Ascending aorta (tissue), 2 donors: ENCODE measurements at places on chromosomes 2 and 18.

DNA sequence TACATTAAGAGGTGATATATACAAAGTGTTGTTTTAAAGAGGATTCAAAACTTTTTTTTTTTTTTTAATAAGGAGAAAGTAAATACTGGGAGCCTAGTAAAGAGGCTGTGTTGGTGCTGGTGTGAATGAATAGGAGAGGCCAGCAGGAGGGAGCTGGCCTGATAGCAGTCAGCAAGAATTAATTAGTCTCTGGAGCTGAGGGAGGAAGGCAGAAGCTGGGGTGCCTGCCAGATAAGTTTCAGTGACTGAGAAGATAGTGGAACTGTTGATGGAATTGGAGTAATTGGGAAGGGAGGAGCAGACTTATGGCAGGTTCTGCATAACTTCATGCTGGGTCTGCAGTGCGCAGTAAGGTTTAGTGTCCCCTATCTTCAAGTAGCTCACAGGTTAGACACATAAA is 36.2 kb upstream of the SNORC start:
- no peak for DNase-seq

- no peak for DNase-seq
These were observed 386.6 kb downstream of the NRXN1 start for GRCh38 chr2:50645346-50645745.

DNA sequence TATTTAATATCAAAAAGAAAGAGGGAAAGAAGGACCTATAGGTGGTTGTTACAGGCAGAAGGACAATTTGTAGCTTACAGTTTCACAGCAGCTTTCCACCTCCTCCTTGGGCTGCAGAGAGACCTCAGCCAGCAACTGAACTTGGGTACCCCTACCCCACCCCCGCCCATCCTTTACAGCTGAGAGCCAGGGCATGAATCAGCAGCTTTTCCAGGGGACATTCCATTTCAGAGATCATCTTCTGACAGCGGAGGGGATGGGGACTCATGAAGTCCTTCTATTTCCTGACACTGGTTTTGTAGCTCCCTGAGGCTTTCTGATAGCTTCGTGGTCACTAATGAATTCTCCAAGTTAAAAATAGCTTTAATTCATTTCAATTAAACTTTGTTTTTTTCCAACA is 96.4 kb downstream of the ITGB1BP1 start:
- DNase-seq, result no peak

GRCh38 chr2:8659092-8659734 is 22.6 kb upstream of the ID2 start:
- no peak for DNase-seq

GRCh38 chr2:68044099-68044498 is 18.7 kb downstream of the C1D start:
- no peak for DNase-seq

DNA sequence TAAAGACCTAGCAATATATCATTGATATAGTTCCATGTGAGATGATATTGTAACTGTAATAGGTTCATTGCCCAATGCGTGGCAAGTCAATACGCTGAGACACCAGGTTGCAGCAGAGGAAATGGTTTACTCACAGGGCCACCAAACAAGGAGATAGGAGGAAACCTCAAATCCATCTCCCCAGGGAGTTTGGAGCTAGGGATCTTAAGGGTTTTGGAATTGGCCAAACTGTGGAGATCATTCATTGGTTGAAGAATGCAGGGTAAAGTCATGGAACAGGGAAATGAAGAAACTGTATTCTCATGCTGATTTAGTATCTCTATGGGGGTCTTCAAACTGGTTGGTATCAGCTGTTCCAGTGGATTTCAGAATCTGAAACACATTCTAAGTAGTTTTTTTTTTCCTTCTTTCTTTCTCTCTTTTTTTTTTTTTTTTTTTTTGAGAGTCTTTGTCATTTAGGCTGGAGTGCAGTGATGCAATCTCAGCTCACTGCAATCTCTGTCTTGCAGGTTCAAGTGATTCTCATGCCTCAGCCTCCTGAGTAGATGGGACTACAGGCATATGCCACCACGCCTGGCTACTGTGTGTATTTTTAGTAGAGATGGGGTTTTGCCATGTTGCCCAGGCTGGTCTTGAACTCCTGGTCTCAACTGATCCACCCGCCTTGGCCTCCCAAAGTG is 30.7 kb upstream of the PPM1B start:
- no peak for DNase-seq

DNA sequence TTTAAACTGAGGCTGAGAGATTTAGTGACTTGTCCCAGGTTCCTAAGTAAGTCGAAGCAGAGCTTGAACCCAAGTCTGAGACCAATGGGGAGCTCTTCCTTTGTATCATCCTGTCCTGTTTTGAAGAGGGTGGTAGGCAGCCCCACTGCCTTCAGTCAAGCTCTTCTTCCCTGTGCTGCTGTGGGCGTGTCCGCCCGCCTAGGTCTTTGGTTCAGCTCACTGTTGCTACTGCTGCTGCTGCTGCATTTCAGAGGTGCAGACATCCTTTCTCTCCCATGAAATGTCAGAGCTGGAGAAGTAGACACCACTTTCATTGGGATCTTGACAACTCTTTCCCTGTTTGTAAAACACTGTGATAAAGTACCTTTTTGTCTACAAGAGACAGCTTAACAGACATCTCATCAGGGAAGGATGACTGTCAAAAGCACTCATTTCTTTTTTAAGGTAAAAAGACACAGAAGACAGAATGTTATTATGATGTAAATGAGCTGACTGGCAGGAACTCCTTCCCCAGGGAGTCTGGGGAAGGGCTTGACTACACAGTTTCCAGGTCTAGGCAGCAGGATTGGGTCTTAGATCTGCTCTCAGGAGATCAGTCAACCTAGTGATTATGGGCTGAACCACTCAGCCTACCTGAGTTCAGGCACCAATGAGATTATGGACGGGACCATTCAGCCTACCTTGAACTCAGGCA is 91.7 kb upstream of the TRIB2 start:
- no peak for DNase-seq

DNA sequence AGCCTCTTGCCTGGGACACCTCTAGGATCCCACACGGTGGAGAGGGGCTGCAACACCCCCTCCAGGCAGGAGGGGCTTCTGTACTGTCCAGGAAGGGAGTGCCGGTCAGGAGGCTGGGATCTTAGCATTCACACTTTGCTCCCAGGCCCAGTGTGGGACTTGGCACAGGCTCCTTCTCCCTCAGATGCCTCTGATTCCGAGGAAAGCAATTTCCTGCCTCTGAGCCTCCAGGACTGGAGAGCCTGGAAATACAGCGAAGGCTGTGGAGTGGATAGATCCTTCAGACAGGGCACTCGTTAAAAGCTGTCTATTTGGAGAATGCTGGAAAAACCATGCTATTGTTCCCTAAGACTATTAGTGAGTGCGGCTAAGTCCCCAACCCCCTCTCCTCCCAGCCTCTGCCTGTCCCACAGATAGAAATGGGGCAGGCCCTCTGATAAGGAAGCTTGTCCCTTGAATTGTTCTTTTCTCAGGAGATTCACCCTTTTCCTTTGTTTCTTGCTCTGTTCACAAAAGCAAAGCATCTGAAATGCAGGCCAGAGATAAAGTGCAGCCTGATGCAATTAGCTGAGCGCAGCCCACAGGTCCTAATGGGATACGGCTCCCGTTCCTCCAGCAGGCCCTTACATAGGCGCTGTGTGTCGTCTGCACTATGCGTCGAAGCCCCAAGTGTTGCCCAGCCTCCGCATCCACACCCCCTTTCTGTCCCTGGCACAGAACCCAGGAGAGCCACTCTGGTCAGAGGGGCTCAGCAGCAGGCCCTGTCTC is 252.2 kb downstream of the KLHL29 start:
- no peak for DNase-seq

DNA sequence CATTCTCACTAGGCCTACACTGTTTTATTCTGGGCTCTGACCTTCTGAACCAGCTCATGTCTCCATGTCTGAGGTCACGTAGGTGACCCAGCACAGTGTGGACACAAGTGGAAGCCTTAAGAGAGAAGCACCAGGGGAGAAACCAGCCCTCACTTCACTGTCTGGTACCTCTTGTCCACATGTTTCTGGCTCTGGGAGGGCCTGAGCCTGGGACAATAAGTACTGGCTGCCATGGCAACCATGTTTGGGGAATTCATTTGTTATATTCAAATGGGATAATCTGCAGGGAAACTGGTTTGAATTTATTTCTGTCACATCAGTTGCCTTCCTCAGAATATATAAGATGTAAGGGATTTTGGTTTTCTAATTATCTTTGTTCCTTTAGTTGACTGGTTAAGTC is 23.3 kb downstream of the MYO3B start:
- DNase-seq, result no peak

DNA sequence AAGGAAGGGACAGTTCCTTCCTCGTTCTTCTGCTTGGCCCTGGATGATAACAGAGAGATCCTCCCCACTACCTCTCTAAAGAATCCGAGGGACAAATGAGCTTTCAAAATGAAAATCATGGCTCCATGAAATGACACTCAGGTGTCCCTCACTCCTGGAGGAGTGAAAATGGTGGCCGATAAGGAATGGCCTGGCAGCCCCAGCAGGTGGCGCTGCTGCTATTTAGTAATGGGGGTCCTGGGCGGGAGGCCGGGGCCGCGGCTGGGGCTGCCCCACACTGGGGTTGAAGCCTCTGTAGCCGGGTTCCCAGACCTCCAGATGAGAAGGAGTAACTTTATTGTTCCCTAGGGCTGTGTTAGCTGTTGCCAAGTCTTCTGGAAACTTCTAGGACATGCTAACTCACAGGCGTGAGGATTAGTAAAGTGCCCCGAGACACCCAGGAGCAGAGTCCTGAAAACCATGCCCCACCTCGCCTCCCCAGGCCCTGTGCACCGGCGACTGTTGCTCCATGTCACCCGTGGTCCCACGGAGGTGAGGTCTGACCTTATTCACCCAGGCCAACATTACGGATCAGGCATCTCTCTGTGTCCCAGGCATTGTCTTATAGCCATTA is 138.0 kb downstream of the CTIF start:
- DNase-seq, result peak; percentile 86

- no peak for DNase-seq
These were observed 16.4 kb upstream of the TXNL4A start for GRCh38 chr18:80004600-80005342.

- no peak for DNase-seq
These were observed 26.6 kb upstream of the SPRED2 start for GRCh38 chr2:65458999-65459398.

GRCh38 chr2:160646684-160647444 is 153.3 kb upstream of the RBMS1 start:
- no peak for DNase-seq

DNA sequence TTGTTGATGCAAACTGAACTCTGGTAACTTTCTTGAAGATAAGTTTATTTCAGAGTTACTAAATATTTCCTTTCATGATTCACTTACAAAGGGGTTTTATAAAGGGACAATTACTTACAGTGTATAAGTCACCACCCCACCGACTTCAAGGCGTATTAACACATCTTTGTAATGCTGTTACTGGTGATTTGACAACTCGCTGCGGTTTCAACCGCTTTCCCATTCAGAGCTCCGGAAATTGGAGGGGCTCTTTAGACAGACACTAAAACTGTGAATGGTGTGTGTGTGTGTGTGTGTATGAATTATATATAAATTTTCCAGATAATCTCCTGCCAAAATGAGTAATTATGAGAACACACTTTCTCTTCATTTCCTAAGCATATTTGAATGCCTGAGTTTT is 4.9 kb downstream of the TM4SF20 start:
- DNase-seq, result no peak

GRCh38 chr2:236351966-236352525 is 87.8 kb upstream of the ASB18 start:
- DNase-seq, result no peak

- no peak for DNase-seq
These were observed 20.4 kb upstream of the FEZ2 start for GRCh38 chr2:36618381-36618780.

DNA sequence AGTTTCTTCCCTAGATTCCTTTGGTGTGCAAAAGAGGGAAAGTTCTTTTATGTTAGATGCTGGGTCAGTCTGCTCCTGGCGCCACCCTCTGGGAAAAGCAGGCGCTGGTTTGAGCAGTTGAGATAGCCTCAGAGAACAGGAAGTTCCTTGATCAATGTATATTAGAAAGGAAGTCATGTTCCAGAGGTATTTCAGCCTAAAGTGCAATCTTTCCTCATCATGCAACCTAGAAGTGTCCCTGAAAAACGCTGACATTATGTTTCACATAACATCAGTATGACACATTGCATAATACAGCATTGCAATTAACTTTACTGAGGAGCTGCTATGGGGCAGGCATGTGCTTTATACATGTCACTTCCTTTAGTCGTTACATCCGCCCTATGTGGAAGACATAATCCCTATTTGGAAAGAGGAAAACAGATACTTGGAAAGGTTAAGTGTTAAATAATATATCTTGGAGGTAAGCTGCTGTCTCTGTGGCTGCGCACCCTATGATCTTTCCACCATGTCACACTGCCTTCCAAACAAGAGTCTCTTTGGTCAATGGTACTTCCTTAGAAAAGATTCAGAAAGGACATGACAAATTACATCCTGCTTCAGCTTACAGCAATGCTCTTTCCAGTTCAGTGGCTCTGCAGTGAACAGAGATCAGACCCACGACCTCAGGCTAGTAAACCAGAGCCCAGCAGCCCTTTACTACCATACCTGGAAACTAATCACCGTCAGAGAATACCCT is 369.7 kb downstream of the RAD51AP2 start:
- no peak for DNase-seq

GRCh38 chr2:222427646-222428301 is 3.4 kb downstream of the SGPP2 start:
- DNase-seq, result no peak

- no peak for DNase-seq
These were observed 48.8 kb upstream of the IHH start for GRCh38 chr2:219109471-219109870.
